ENCODE measurements at places on chromosomes 11 and 22.

DNA sequence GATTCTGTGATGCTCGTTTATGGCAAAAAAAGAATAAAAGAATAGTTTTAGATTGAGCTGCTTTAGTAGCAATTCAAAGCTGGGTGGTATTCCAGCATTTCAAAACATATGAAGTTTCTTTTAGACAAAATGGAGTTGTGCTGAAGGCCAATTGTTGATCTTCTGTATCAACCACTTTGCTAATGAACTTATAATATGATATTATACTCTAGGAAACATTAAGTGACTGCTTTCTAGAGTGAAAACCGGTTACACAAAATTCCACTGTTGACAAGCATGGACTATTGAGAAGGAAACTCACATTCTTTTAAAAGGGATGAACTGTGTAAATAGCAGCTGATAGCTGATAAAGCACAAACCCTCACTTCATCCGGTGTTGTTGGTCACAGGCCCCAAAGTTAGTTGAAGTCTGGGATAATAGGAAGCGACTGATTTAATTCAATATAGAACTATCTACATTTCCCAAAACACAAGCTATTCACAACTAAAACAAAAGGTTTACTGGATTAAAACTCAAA, 255.1 kb downstream of the CADM1 start:
- DNase-seq = no peak

- DNase-seq = no peak
Measured at GRCh38 chr11:77372726-77373125, 71.2 kb upstream of the GDPD4 start.

- no peak for DNase-seq
Measured at GRCh38 chr11:77470504-77470903, 3.4 kb downstream of the PAK1 start.

GRCh38 chr22:50010676-50011446, 1.7 kb downstream of the IL17REL start:
- no peak for DNase-seq

DNA sequence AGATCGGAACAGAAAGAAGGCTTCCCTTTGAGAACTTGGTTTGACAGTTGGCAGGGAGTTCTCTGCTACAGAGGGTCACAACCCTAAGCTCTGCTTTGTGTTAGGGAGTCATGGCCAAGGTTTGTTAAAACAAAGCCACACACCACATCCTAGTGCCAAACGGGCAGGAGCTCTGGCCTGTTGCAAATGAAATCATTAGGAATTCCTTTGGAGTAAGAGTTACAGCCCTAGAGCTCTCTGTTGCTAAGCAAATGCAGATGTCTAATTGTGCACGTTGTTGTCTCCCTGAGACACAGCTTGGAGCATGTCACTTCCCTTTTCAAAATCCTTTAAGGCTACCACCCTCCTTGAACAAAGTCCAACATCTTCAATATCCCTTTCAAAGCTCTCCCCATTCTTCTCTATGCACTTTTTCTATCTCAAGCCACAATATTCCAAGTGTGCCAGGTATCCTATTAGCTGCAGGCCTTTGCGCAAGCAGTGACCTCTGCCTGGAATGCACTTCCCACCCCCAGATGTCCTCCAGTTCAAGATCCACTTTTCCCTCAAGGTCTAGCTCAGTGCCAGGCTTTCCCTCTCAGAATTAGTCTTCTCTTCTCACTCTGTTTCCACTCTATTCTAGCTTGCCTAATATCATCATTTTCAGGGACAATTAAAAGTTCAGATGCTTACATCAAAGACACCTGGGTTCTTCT, 253.7 kb upstream of the POU2AF2 start:
- peak; percentile 85 for DNase-seq

DNA sequence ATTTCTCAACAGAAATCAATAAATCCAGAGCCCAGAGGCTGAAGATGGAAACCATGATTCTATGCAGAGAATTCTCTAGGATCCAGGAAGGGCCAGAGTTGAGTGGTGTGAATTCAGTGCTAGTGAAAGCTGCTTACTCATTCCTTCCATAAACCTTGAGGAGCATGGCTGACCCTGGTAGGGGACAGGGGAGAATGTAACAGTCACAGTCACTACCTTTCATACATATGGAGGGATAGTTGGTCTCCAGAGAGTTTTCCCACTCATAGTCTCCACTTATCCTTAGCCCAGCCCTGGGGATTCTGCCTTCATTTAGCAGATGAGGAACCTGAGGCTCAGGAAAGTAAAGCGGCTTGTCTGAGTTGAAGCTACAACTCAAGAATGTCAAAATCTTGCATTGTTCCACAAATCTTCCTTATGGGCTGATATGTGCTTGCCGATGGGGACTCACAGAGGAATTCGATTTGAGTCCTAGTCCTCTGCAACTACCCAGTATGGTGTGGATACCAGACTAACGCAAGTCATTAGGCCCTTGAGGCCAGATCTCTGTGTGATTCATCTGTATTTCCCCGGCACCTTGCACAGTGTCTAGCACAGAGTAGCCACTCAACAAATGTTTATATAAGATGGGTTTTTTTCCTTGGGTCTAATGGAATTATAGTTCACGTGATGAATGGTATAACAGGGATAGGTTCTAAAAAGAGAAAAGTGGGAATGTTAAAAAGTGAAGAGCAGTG, 3.7 kb upstream of the ANAPC15 start:
- DNase-seq = no peak

- DNase-seq = no peak
Measured at GRCh38 chr11:10498022-10498400, 42.9 kb downstream of the AMPD3 start.

- no peak for DNase-seq
Measured at GRCh38 chr22:23089633-23090456, 19.5 kb downstream of the GNAZ start.

DNA sequence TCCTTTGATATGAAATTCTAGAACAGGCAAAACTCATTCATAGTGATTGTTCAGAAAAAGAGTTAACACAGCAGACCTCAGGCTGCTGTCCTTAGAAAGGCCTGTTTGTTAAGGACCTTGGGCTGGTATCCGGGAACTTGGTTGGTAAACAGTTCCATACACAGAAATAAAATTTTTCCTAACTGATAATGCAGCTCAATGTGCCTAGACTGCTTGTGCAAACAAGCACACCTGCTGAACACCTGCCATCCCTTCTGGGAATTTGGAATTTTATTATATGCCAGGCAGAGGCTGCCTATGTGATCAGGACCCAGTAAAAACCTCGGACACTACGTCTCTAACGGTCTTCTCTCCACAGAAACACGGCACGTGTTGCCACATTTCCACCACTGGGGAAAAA, 11.5 kb downstream of the THAP12 start:
- no peak for DNase-seq

DNA sequence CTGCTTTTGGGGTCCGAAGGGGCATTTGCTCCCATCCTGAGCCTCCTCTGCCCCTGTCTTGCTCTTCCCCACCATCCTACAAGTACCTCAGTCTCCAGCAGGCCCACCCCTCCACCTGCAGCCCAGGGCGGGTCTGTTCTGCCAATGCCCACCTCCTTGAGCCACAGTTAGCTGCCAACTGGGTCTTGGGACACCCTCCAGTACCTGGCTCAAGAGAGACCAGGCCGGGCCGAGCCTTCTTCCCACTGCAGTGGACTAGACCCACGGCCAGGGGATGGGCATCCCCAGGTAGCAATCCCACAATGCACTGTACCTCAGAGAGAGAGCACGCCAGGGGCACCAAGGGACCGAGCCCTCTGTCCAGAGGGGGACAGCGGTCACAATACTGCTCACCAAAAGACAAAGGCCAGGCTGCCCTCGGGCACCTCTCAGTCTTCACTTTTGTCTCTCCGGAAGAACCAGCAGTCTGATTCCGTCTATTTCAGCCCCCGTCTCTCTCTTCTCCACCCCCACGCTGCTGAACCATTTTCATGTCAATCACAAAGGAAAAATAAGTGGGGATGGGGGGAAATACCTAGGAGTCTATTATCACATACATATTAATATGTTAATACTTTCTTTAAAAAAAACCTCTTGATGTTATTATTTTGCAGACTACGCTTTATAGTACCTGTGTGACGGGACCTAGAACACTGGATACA, 51.7 kb downstream of the SYT13 start:
- no peak for DNase-seq

- DNase-seq = no peak
Measured at GRCh38 chr11:14323118-14323676, 35.8 kb downstream of the RRAS2 start.

GRCh38 chr11:6638429-6638828, 17.2 kb downstream of the DCHS1 start:
- no peak for DNase-seq

DNA sequence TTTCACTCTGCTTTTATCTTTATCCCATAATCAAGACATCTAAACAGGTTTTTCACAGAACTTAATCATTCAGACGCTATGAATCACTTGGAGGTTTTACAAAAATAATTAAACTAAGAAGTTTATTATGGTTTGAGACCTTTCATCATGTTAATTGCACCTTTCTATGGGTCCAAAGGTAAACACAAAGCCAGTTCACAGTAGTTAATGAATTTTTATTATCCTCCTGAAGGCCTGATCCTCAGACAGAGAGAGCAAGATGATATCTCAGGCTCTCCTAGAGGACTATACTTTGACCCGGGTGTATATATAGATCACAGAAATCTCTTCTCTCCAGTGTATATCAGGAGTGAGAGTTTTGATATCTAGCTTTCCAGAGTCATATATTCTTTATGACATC, 1044.3 kb upstream of the RAG2 start:
- DNase-seq = no peak

DNA sequence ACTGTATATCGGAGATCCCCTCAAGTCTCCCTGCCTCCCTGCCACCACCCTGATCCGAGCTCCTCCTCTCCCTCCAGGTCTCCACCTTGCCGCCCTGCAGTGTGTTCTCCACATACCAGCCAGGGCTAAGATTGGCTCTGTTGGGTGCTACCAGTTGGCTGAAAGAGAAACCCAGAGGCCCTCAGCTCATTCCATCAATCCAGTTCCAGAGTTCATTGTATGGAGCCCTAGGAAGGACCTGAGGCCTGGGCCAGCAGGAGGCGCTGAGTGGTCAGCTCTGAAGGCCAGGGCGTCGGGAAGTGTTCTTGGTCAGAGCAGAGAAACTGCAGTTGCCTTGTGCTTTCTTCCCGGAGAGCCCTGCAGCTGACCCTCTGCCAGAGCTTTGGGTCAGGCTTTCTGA, 2.2 kb upstream of the TOP3B start:
- DNase-seq = no peak

- peak; percentile 50 for DNase-seq
Measured at GRCh38 chr11:28860893-28861292, 752.7 kb downstream of the METTL15 start.

- DNase-seq = no peak
Measured at GRCh38 chr11:111026241-111026640, 219.3 kb upstream of the POU2AF2 start.

DNA sequence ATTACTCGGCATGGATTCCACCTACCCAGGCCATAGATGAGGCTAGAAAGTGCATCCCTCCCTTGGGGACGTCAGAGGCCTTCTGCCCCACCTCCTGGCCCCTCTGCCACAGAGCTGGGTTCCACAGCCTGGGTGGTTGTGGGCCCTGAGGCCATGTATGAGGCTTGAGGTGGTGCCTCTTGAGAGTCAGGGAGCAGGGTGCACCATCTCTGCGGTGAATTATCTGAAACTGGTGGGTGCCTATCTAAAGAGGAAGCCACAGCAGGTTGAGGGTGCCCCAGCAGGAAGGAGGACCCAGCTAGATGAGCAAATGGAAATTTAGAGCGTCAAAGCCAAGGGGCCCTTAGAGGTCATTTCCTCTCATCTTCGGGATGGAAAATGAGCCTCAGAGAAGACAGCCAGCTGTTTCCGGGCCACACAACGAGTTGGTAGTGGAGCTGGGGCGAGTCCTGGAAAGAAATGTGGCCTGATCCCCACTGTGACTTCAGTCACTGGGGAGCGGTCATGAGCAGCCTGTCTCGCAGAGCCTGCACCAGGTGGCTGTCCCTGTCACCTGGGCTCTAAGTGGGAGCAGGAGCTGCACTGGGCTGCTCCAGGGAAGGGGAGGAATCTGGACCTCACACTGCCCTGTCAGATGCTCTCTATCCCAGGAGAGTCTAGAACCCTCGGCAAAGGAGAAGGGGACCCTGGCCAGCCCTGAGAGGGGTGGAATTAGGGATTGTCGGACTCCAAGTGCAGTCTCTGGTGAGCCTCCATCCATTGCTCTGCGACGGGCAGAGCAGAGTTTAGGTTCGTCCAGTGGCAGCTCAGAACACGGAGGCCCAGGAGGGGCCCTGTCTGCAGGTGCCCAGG, 7.3 kb downstream of the ADORA2A start:
- DNase-seq = no peak

DNA sequence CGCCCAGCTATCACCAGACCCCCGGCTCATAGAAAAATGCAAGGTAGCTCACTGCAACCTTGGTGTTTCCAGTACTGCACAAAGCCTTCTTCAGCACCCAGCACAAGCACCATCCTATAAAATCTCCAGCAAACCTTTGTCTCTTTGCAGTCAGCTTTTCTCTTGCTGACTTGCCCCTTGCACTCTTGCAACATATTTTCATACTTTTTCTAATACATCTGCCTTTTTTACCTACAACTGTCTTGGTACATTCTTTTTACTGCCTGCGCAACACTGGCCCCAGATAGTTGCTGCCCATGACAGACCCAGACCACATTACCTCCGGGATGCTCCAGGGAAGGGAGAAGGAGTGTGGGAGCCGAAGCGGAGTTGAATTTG, 142.4 kb downstream of the MPPED1 start:
- DNase-seq = no peak

DNA sequence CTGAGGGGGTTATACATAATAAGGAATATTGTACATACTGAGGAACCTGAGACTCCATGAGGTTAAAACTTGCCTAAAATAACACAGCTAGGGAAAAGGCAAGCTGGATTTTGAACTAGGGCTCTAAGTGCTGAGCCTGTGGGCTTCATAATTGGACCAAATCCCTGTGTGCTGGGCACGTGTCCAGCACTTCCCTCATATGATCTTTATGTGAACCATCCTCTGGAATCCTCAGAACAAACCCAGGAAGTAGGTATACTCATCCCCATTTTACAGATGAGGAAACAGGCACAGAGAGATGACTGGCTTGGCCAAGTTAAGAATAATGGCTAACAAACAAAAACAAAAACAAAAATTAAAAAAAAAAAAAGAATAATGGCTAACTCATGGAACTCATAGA, 14.9 kb downstream of the RTN4RL2 start:
- no peak for DNase-seq

DNA sequence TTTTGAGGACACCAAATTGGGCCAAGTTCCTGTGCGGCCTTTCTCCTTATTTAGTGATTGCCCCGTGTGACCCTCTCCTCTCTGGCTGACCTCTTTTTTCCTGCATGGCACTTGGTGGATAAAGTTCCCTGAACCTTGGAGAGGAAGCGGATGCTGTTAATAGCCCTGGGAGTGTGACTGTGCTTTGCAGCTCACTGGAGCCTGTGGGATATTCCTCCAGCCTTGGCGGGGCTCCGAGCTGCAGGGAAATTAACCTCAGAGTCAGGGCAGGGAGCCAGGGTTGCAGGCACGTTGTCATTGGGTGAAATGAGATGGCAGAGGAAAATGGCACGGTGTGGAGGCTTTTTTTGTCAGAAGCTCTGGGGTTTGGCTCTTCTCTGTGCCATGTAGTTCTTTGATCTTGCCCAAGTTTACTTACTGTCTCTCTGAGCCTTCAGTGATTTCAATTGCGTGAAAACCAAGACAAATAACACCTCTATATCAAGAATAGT, 965 bp downstream of the OR9Q1 start:
- DNase-seq = peak; percentile 72

Measured in AG10803 (cell line).